ENCODE measurements at places on chromosomes 7 and 10.
A peak's percentile ranks its signal among the peaks of the same experiment; 100 is the strongest.

DNA sequence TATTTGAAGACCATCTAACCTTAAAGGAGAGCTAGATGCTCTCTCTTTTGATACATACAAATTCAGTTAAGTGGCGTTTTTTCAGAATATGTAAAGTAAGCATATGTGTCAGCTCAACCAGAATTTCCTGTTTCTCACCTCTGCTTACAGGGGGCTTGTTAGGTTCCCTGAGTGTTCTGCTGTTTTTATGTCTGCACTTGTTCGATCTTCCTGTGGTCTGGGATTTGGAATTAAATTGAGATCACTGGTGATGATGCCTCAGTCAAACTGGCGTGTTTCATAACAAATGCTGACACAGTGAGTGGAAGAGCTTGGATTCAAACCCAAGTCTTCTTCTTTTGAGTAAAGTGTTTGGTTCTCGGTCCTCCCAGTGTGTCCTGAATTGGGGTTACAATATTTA, 348.3 kb upstream of the AKR1E2 start:
- DNase-seq = no peak

GRCh38 chr10:94194256-94194655, 168.5 kb downstream of the NOC3L start:
- peak; percentile 62 for DNase-seq

DNA sequence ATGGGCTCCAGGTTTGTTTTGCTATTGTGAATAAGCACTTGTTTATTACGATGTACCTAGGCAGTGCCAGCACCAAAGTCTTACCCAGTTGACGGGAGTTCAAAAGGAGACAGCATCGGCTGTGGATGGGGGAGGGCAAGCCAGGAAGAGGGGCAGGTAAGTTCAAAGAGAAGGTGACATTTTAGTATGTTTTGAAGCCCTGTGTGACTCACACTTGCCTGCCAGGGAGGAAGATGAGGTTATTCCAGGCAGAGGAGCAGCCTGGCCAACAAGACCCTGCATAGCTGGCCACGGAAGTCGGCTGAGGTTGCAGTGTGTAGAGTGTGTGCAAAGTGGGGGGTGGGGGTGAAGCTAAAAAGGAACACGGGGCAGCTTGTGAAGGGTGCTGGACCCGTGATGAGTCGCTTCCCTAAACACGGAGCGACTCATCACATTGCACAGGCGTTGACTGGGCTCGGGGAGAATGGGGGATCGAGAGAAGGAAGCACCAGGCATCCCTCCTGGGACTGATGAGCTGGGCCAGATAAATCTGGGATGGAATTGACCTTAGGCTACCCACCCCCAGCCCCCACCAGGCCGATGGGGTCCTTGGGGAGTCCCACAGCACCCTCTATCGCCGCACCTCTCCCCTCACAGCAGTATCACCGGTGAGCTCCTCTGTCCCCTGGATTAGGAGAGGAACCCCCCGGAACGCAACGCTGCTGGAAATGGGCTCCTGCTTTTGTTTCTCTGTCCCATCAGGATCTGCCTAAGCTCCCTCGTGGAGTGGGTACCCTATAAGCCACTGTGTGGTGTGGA, 97.9 kb upstream of the IKZF1 start:
- DNase-seq = no peak

GRCh38 chr7:43878867-43879266, 9.6 kb upstream of the MRPS24 start:
- no peak for DNase-seq

DNA sequence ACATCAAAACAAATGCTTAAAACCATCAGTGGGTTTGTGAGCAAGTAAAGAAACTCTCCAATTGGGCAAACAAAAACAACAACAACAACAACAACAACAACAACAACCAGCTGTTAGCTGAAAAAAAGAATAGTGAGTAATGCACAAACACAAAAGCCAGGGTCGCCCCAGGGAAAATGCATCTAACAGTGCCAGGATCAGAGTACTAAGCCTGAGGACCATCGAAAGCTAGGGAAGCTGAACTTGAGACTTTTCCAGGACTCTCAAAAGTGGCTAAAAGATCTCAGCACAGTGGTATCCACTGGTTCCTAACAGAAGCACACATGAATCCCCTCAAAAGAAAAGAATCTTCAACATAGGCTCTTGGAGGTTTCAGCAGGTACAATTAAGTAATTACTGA, 83.3 kb downstream of the CPXM2 start:
- DNase-seq = peak; percentile 36

GRCh38 chr10:81000781-81001180, 463.1 kb downstream of the SH2D4B start:
- DNase-seq = no peak

DNA sequence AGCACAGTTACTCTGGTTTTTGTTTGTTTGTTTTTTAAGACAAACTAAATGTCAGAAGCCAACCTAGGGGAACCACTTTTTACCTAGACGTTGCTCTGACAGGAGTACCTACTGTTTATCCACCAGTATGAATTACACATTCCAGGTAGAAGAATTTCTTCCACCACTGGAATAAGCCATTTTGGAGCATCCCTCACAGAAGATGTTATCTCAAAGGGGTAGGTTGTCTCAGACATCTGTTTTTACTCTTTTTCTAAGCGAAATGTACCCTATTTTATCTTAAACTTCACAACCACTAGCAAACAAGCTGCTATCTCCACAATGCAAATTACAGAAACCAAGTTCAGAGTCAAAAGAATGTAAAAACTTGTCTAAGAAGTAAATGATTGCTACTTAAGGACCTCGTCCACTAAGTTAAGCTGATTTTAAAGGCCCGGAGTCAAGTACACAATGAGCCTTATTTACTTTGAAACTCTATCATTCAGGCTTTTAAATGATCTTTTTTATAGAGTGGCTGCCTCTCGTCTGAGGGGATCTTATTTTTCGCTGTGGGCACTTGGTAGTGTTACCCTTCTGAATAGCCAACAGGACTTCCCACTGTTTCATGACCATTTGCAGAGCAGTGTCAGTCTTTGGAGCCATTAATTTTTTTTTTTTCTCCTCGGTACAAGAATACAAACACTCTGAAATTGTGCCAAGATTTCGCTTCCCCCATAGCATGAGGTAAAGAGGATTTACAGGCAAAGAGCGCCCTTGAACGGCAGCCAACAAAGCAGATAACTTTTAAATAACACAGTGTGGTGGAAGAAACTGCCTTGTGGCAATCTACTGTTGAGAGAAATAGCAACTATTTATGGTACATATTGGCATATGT, 15.7 kb upstream of the ARMC3 start:
- DNase-seq = peak; percentile 25

DNA sequence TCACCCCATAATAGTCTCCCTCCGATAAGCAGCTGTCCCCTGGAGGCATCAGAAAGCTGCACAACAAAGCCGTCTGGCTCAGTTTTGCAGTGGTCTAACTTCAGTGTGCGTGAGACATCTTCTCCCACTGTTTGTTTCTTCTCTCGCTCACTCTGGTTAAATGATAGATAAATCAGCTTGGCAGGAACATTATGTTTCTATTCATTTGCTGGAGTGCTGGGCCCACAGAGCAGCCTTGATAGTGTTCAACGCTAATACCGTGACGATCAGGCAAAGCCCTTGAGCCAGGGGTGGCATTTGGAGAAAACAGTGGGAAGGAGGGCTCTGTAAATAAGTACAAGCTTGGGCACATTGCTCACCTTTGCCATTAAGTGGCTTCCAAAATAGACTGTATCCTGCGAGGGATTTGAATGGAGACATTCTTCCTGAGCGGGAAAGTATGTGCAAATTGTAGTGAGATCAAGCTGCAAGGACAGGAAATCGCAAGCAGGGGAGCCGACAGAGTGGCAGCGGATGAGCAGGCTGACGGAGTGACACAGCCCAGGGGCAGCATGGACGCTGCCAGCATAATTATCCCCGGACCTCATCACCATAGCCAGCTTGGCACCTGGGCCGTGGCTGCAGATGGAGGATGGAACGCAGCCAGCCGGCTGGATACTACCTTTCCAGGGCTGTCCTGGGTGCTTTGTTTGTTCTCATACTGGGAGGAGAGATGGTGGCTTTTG, 256.8 kb upstream of the FZD8 start:
- no peak for DNase-seq

DNA sequence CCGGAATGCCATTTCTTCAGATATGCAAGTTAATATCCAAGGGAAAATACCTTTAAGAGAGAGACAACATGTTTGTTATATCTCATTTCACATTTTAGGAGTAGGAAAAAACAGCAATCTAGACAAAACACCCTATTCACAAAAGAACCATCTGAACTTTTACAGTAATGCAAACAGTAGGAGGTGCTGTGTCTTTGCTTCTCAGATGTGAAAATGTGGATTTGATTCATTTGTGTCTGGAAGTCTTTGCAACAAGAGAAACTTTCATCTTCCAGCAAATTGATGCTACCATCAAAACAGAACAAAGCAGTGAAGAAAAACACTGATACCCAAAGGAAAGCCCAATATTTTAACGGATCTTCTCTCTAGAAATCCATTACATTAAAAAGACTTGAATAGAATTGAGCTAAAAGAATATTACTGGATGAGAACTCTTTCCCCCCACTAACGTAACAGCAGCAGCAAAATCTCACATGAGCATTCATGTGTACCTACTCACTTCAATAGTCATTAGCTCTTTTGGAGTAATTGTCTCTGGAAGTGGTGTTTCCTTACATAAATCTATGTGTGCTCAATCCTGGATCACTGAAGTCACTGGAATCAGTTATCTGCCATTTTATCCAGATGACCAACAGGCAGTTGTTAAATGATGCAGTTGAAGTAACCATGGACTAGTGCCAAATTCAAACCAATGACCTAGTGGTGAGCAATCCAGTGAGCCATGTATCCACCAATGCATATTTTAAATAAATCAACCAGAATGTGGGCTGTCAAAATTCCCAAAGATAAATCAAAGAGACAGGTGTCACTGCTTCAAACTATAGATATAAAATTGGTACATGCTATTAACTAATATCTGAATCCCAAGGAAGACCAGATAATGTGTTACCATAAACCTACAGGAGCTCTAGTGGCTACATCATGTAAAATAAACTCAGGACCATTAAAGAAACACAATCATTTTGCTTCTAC, 1.8 kb downstream of the SEMA3C start:
- DNase-seq = peak; percentile 61

- no peak for DNase-seq
Observed at GRCh38 chr7:128708235-128708634, 30.9 kb upstream of the CALU start.

DNA sequence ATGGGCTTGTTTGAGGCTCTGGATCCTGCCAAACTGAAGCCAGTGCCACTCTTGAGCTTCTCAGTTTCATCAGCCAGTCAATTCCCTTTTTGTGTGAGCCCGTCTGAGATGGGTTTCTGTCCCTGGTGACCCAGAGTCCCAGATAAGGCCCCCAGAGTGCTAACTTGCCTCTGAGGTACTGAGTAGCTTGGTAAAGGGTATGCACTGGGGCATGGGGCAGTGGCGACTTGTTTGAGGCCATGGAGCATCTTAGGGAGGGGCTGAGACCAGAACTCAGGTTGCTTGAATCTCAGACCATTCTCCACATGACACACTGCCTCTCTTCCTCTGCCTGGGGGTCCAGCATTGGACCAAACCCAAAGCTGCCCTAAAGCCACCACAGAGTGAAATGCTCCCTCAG, 35.2 kb upstream of the NANOS1 start:
- no peak for DNase-seq

- peak; percentile 98 for DNase-seq
Observed at GRCh38 chr7:43869006-43869866, at the start of gene MRPS24. MRPS24 (minus strand) TSS chr7:43869517; CDS start chr7:43869495, 22 bp downstream.

GRCh38 chr7:56079450-56080185, 13.1 kb downstream of the PHKG1 start:
- peak; percentile 86 for DNase-seq

DNA sequence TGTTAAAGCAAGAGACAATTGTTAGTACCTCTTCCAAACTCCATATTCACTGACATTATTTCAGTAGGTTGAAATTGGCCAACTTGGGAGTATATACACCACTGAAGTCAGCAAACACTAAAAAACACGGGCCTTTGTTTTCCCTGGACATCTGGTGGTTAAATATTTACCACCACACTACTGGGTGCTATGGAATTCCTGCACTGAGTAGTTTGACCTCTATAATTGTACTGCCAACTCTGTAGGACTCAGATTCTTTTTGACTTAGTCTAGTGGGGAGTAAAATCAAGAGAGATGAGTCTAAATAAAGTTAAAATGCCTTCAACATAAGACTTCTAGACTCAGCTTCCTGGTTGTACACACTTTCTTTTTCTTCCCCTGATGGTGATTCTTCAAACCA, 41.3 kb upstream of the TES start:
- DNase-seq = peak; percentile 55

DNA sequence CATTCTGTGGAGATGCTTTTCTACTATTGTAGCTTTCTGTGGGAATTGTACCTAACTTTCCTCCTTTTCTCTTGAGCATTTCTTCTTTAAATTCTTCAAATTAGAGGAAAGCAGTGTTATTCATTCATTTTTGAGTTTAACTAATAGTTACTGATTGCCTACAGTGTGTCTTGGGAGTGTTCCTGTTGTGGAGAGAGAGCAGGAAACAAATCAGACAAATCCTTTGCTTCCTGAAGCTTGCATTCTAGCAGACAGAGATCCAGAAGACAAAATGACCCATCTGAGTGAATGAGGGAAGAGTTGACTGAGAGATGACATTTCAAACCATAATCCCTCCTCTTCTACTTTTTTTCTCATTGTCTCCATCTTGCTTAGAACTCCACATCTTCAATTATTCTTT, 170.4 kb downstream of the SUGCT start:
- no peak for DNase-seq

DNA sequence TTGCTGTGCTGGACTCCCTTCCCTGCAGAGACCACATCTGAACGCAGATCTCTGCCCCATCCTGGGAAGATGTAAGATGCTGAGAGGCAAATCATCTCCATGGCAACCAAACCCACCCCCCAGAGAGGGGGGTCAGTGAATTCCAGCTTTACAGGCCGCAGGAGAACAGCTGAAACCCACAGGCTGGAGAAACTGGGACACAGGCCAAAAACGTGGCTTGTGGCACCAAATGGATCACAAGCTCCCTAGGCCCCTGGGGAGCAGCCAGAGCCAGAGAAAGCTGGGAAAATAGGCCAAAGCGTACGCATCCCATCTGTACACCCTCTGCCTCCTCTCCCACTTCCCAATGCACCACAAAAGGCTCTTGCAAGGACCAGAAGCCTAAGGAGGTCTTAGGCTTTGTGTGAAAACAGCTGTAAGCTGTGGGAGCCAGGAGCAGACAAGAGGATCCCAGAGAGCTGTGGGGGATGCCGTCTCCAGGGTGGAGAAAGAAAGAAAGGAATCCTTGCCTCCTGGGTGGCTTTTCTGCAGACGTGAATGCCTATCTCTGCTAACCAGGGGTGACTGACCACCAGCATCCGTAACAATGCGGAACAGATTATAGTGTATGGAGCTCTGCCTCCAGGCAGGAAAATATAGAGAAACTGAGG, 59.5 kb downstream of the TMEM130 start:
- DNase-seq = no peak

Data from adipocyte (in vitro differentiated cells).